ENCODE measurements at places on chromosomes 11 and 22.

- DNase-seq = no peak
These were observed 11.5 kb upstream of the RAB39A start for GRCh38 chr11:107916671-107917241.

DNA sequence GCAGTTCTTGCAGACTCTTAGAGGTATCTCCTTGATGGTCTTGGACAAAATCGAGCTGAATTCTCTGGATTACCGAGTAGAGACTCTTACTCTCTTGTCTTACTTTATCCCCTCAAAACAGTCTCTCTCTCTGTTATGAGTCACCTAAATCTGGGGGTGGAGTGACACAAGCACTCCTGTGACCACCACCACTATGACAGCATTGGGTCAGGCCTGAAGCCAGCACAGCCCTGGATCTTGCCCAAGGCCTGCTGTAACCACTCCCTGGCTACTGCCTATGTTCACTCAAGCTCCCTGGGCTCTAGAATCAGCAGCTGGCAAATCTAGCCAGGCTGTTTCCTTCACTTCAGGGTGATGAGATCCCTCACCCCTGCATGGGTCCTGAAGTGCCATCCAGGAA, 662.5 kb downstream of the LUZP2 start:
- DNase-seq = no peak

DNA sequence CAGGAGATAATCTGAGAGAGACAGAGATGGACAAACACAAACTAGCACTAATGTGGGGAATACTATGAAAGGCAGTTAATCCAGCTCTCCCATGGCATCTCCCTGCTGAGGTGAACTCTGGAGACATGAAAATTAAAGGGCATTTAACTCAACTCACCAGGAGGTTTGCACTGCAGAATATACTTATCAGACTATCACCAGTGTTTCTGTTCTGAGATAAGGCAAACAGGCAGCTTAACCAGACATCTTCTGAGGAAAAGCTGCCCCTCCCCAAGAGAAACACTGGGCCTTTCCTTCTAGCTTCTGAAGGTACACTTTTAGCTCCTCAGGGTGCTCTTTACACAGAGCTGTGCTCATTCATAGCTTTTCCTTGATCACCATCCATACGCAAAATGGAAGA, 85.5 kb downstream of the AMBRA1 start:
- DNase-seq = no peak

GRCh38 chr11:69358398-69359020, 64.6 kb downstream of the MYEOV start:
- no peak for DNase-seq

GRCh38 chr11:1202154-1202775, 20.6 kb upstream of the MUC5B start:
- DNase-seq = no peak

- DNase-seq = no peak
These were observed 3.1 kb downstream of the FAM118A start for GRCh38 chr22:45312856-45313255.
